ENCODE measurements at places on chromosomes 1 and 21.
A peak's percentile ranks its signal among the peaks of the same experiment; 100 is the strongest.

- no peak for DNase-seq
These were observed 19.8 kb upstream of the LBR start for GRCh38 chr1:225447650-225448089.

DNA sequence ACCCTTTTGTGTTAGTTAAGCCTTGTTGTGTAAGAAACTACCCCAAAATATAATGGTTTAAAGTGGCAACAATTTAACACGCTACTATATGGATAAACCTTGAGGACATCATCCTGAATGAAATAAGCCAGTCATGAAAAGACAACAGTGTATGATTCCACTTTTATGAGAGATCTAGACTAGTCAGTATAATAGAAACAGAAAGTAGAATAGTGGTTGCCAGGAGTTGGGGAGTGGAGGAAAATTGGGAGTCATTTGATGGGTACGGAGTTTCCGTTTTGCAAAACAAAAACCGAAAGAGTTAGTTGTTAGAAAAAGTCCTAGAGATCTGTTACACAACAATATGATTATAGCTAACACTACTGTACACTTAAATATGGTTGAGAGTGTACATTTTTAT, 16.0 kb upstream of the CHIA start:
- no peak for DNase-seq

DNA sequence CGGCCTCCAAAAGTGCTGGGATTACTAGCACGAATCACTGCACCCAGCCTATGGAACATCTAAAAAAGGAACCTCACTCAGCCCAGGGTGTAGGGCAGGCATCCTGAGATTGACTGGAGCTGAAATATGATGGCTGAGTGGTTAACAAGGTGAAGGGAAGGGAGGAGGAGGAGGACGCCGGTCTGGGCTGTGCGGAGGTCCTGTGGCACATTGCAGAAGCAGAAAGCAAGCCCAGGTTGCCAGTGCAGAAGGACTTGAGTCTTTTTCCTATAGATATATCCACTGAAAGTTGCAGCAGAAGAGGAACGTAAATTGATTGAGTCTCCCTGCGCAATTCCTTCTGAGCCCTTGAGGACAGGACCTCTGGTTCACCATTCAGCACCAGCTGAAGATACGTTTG, 1.5 kb upstream of the KIF17 start:
- no peak for DNase-seq

DNA sequence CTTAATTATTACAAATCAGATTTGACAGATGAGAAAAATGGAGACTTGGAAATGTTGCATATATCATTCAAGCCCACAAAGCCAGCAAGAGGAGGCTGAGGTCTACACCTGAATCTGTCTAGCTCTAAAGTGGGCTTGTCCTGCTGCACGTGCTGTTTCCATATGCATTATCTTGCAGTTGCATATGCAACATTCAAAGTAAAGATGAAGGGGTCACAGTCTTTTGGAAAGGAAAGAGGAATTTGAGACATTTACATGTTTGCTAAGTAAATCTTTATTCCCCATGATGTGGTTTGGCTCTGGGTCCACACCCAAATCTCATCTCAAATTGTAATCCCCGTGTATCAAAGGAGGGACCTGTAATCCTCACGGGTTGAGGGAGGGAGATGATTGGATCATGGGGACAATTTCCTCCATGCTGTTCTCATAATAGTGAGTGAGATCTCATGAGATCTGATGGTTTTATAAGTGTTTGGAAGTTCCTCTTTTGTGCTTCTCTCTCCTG, 98.3 kb downstream of the BACH1 start:
- no peak for DNase-seq

DNA sequence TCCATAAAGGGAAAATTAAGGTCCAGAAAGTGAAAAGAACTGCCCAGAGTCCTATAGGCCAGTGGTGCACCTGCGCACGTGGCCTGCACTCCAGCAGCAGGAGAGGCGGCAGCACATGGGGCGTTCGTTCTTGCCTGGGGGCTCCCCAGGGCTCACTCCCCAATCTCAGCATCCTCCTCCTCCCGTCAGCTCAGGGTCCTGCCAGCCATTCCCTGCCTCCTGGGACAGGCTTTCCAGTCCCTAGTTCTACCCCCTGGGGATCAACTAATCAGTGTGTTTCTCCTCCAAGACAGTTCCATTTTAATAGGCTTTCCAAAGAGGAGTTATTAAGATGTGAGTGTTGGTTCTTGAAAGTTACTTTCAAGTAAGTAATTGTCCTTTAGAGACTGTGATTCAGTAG, 1.2 kb upstream of the A3GALT2 start:
- no peak for DNase-seq

- DNase-seq = peak; percentile 54
These were observed 333.6 kb upstream of the CAMK1G start for GRCh38 chr1:209249785-209250440.

- no peak for DNase-seq
These were observed 172.8 kb upstream of the TMEM51 start for GRCh38 chr1:14980621-14981218.

DNA sequence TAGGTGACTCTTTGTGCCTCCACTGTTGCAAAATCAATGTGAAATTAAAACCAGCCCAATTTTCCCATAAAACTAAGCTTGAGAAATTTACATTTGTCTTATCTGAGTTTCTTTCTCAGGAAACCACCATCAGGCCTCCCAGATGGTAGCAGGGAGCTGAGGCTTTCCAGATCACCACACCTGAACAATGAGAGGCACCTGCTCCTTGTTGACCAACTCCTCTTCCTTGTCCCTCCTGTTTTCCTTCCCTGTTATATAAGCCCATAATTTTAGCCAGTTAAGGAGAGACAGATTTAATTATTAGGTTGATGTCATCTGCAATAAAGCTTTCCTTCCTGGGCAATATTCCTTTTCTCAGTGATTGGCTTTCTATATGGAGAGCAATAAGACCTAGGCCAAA, 32.0 kb upstream of the C1orf185 start:
- DNase-seq = no peak

DNA sequence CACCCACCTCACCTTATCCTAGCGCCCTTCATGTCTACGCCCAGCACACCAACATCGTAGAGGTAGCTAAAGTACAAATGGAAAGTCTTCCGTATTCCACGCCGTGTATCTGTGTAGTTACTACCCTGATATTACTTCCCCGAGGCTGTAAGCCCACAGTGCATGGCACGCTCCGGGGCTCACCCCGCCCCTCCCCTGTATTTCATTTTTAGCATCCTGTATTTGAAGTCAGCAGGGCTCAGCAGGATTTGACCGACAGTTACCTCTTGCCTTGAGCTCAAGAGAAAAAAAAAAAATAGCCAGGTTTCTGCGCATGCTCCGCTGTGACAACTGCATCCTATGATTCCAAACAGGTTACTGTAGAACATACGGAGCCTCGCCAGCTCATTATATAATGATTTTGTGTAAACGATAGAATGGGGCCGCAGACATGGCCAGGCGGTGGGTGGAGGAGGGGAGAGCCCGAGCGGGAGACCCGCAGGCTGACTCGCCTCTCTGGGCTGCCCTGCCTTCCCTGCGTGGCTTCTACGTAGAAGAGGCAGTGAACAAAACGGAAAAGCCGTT, 1.3 kb downstream of the ABCG1 start:
- peak; percentile 93 for DNase-seq

- DNase-seq = no peak
These were observed 130.2 kb upstream of the PTGFR start for GRCh38 chr1:78360584-78360983.

DNA sequence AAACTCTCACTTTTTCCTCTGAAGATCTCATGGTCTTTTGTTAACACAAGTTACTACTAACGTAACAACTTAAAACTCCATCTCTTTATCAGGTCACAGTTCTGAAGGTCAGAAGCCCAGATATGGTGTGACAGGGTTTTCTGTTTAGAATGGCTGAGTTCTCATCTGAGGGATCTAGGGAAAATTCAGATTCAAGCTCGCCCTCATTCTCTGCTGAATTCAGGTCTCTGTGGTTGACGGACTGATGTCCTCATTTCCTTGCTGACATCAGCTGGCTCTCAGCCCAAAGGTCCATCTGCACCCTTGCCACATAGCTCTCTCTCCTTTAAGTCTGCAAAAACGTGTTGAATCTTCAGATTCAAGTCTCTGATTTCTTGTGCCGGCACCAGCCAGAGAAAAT, 6.1 kb upstream of the NTPCR start:
- no peak for DNase-seq

- no peak for DNase-seq
These were observed 12.4 kb downstream of the TNFRSF8 start for GRCh38 chr1:12075195-12076114.

DNA sequence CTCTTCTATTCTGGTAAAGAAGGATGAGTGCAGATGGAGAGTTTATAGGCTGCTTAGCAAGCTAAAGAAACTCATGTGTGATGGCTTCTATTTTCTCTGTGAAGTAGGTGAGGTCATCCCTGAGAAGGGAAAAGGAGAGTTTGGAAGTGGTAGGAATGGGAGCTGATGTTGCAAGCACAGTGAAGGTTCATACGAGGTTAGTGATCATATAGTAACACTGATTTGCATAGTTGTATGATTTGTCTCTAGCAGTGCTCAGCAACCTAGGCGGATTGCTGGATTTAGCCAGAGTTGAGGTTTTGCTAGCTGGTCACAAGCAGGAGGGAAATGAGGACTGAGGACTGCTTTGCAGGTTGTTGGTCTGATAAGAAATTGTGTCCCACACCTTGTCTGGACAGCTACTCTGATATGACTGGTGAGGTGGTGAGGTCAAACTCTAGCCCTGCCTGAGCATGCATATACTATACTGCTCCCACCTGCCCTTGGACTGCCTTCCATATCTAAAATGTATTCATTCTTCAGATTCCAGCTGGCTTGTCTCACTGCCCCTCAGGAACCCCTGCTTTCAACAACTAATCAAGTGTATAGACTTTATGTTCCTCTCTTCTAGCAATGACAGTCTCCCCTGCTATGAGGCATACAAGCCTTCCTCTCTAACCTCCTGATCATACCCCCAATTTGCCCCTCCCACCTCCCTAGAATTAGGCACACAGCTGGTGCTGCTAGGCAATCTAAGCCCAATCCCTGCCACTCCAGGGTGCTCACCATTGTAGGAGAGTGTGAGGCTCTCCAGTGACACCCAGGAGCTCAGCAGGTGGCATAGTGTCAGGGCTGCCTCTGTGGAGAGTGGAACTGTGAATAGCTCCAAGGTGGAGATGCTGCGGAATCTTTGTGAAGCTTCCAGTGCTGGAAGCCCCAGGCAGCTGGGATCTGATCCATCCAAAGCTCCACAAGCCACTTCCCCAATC, 18.5 kb downstream of the LRRC41 start:
- DNase-seq = no peak

- no peak for DNase-seq
These were observed 799.5 kb downstream of the LTN1 start for GRCh38 chr21:28193189-28193588.

DNA sequence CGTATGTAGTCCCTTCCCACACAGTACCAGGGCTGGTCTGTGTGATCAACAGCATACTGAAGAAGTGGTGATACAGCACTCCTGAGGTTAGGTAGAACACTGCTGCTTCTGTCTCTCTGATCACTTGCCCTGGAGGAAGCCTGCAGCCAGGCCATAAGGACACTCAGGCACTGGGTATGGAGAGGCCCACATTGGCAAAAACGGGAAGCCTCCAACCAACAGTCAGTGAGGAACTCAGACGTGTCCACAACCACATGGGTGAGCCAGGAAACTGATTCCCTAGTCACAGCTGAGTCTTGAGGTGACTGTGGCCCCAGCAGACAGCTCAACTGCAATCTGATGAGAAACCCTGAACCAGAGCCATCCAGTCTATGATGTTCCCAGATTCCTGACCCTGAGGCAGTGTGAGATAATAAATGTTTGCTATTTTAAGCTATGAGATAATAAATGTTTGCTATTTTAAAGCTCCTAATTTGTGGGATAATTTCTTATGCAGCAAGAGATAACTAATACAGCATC, 62.5 kb downstream of the COQ8A start:
- DNase-seq = no peak

GRCh38 chr1:111489604-111490003, 13.8 kb downstream of the ADORA3 start:
- no peak for DNase-seq

GRCh38 chr1:177305040-177306018, 134.6 kb downstream of the BRINP2 start:
- no peak for DNase-seq

GRCh38 chr1:234188454-234188792, 184.8 kb upstream of the COA6 start:
- no peak for DNase-seq

DNA sequence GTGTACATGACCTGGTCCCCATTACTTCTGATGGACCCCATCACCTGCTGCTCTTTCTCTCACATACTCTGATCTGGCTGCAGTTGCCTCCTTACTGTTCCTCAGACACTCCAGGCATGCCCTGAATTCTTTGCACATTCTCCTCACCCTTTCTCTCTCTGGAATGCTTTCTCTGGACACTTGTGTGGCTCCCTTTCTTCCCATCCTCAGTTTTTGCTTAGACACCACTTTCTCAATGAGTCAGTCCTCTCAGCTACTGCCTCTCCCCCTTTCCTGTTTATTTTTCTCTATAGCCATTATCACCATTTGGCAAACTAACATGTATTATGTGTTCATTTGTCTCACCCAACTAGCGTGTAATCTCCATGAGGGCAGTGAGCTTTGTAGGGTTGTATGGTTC, 28.1 kb downstream of the PLXNA2 start:
- no peak for DNase-seq

- peak; percentile 90 for DNase-seq
These were observed 597.9 kb upstream of the ADAMTS5 start for GRCh38 chr21:27564684-27565301.

DNA sequence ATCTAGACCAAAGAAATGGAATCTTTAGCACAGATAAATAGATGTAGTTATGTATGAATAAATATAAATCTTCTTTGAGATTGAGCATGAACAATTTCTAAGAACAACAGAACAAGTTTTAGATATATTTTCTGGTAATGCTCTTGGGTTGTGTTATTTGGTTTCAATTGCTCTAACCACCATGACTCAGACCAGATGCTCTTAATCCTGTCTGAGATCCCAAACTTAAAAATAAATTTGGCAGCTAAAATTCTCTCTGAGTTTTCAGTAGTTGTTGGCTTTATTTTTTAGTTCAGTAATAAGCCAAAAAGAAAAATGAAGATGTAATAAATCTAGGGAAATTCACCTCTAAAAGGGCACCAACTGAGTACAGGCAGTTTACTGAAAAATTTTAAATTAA, 1693.4 kb downstream of the NCAM2 start:
- no peak for DNase-seq

- no peak for DNase-seq
These were observed 44.3 kb downstream of the INAVA start for GRCh38 chr1:200938955-200939354.

DNA sequence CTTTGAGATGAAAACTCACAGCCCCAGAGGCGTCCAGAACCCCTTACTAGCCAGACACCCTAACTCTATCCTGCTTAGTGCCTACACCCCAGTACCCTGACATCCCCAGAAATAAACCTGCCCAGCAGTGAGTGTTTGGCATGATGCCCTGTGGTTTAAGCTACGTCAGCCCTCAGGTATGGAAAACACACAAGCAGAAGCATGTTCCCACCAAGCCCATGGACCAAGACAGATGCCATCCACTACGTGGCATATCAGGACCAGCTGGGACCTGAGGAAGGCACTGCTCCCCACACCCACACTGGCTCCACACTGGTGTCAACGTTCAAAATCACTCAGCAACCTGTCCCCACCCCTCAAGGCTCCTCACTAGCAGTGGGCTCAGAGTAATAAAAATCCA, 116.4 kb downstream of the SYT2 start:
- DNase-seq = no peak
